ENCODE measurements at places on chromosomes 3 and 15.

- no peak for DNase-seq
Measured at GRCh38 chr3:120796976-120797375, 54.4 kb downstream of the GTF2E1 start.

DNA sequence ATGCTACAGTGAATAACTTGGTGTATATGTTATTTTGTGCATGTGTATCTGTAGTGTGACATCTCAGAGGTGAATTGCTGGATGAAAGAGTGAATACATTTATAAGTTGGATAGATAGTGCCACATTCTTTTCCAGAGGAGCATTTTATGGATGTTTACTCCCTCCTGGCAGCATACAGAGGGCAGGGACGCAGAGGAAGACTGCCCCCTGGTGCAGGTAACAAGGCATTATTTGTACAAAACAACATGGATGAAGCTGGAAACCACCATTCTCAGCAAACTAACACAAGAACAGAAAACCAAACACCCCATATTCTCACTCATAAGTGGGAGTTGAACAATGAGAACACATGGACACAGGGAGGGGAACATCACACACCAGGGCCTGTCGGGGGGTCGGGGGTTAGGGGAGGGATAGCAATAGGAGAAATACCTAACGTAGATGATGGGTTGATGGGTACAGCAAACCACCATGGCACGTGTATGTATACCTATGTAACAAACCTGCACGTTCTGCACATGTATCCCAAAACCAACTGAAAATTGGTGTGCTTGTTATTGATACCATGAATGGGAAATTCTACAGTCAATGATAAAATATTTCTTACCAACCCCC, 57.9 kb upstream of the CTXND1 start:
- DNase-seq: no peak

DNA sequence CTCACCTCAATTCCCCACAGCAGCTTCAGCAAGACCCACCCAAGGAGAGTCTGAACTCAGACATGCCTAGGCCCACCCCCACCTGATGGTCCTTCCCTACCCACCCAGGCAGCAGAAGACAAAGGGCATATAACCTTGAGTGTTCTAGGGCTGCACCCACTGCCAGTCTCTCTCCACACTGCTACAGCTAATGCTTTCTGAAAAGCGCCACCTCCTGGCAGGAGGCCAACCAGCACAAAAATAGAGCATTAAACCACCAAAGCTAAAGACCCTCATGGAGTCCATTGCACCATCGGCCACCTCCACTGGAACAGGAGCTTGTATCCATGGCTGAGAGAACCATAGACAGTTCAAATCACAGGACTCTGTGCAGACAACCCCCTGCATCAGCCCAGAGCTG, 11.3 kb upstream of the RPL39L start:
- peak; percentile 55 for DNase-seq

GRCh38 chr15:91214675-91215590, 114.9 kb downstream of the SV2B start:
- DNase-seq: no peak

- DNase-seq: no peak
Measured at GRCh38 chr15:99440029-99440428, 125.8 kb upstream of the MEF2A start.

DNA sequence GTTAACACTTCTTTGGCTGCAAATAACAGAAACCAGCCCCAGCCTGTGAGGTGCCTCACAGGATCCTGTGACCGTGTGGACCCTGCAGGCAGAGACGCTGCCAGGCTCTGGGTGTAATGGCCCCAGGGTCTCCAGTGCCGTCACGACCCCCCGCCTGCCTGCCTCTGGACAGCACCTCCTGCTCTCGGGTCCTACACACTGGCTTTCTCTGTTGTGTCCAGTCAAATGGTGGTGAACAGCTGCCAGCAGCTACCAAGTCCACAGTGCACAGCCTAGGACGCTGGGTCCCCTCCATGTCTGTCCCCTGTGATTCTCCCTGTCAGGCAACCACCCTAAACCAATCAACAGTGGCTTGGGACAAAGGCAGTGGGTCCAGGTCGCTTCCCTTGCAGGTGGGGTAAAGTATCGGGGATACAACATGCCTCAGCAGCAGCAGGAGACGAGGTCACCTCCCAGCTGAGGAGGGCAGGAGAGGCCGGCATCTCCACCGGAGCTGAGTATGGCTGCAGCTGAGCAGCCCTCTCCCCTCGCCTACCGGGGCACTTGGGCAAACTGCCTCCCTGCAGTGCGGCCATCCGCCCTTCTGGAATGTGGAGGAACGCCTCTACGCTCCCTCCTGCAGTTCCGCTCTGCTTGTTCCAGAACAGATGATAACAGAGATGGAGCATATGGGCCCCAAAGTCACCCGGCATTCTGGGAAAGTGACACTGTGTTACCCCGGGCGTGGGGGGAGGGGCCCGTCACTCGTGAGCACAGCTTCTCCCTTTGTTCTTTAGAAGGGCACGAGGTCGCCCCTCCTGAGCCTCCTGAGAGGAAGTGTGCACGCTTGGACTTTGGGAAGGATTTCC, 21.1 kb upstream of the SKOR1 start:
- no peak for DNase-seq

- DNase-seq: no peak
Measured at GRCh38 chr3:124775877-124776276, 45.6 kb downstream of the UMPS start.

DNA sequence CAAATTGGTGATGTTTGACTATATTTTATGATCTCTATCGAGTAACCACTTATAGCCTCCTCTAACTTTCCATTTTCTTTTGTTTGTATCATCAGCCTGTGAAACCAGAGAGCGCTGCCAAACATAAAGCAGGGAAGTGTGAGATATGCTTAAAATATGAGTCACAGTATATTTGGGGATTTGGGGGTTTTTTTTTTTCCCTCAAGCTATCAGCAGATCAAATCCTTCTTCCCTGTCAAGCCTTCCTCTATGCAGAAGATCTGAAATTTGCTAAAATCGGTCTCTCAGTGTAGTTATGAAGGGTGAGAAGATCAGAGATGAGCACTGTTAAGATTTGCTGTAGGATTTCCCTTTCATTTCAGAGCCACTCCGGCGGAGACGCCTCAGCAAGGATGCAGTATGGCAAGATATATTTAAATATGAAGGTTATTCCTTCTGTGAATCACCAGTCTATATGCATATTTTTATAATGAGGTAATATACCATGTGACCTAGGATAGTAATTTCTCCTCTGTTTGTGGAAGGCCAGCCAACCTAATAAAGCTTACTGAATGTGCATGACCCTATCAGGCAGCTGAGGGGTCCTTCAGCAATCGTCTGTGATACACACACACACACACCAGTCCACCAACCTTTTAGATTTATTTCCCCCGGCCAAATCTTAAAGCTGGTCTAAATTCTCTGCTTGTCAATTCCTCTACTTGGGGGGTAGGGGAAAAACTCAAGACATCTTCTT, 474.1 kb downstream of the FOXP1 start:
- DNase-seq: no peak

DNA sequence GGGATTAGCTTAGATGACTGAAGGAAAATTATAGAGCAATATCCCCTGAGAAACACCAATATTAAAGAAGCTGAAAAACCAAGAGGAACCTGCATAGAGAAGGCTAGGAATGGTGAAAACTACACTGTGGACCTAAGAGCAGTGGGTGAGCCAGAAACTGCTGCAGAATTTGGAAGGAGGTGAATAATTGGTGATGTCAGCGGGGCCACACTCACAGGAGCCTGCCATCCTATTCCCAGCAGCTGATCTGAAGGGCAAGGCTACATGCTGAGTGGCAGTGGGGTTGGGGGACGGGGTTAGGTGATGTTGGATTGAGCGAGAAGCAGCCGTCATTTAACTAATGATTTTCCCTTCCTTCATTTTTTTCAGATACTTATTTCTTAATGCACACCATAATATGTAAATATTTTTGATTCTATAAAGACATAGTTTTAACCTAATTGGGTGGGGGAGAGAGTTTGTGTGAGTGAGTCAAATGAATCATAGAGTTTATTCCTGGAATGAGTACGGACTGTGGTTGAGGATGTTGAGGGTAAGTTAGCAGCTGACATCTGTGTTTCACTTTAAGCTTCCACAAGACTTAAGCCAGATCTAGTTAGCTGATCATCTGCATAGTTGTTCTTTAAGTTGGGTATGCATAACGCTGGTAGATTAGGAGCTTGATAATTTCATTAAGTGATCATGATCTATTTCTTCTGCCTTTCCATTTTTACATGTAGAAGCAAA, 222.8 kb downstream of the PTPRG start:
- DNase-seq: no peak

DNA sequence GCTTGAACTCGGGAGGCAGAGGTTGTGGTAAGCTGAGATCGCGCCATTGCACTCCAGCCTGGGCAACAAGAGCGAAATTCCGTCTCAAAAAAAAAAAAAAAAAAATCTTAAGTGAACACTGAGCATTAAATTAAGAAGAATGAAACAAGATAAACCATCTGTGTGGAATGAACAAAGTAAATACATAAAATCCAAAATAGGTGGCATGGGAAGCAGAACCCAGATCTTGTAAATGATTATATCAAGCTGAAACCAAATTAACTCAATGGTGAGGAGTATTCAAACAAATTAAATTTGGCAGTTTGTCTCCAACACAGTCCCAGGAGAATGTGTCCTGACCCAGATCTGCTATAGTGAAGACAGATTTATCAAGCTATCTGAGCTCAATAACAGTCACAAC, 32.1 kb downstream of the STAG1 start:
- no peak for DNase-seq

DNA sequence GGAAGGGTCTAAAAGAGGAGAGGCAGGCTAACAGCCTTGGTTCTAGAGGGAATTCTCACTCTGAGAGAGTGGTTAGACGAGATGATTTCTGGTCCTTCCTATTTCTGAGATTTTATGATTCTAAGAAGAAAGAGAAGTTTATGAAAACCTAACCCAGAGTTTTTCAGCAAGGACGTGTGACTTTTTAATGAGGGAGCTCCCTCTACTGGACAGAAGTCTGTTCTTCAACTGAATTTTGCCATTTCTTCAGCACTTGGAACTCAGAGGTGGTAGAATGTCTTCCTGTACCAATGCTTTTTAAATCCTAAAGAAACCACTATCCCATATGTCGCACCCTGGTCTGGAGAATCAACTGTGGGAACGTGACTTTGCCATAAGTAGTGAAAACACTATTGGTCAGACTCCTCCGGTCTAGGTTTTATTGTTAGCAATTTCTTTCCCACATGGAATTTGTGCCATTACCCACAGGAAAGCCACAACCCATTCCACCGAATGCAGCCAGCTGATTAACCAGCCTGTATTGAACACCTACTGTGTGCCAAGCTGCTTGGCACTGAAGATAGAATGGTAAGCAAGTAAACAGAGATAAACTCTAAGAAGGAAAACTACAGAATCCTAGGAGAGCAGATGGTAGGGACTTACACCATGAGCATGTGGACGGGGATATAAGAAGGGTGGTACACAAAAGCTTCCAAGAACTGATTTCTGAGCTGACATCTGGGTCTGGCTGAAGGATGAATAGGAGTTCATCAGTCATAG, 199.5 kb upstream of the LMCD1 start:
- no peak for DNase-seq

- no peak for DNase-seq
Measured at GRCh38 chr15:66833371-66833770, 131.3 kb downstream of the SMAD6 start.

GRCh38 chr15:48392356-48392755, 61.1 kb downstream of the DUT start:
- no peak for DNase-seq

All from stimulated activated CD4-positive, alpha-beta T cell treated with anti-CD3 and anti-CD28 coated beads, Interleukin-1b, Interleukin-23, amount 100 ng/mL, for 24 hours (primary cell).